ENCODE measurements at places on chromosomes 1 and 21.
A peak's percentile ranks its signal among the peaks of the same experiment; 100 is the strongest.

DNA sequence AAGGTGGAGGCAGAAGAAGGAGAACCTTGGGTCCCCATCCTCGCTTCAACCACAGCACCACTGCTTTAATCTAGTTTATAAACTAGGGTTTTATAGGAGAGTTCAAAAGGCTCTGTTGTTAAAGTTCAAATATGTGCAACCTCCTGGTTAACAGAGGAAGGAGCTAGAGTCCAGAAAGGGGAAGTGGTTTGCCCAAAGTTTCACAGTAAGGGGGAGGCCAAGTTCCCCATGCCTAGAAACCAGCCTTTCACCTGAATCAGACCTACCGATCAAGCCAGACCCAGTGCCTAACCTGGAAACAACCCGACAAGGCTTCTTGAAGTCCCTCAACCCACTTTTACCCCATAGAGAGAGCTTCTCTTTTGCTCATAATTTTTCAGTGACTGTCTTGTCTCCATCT lies 106.5 kb downstream of the PLPP3 start:
- DNase-seq, result peak; percentile 86

DNA sequence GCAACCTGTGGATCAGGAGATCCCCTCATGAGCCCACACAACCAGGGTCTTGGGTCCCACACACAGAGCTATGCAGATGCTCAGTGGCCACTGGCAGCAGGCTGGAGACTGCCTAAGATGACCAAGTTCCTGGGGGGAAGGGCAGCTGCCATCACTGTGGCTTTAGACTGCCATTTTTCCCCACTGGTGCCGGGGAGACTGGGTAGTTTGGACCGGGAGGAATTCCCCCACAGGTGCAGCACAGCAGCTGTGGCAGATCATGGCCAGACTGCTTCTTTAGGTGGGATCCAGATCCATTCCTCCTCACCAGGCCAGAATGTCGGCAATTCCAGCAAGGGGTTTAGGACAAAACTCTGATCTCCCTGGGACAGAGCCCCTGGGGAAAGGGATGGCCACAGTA lies 45.7 kb upstream of the HIVEP3 start:
- no peak for DNase-seq

DNA sequence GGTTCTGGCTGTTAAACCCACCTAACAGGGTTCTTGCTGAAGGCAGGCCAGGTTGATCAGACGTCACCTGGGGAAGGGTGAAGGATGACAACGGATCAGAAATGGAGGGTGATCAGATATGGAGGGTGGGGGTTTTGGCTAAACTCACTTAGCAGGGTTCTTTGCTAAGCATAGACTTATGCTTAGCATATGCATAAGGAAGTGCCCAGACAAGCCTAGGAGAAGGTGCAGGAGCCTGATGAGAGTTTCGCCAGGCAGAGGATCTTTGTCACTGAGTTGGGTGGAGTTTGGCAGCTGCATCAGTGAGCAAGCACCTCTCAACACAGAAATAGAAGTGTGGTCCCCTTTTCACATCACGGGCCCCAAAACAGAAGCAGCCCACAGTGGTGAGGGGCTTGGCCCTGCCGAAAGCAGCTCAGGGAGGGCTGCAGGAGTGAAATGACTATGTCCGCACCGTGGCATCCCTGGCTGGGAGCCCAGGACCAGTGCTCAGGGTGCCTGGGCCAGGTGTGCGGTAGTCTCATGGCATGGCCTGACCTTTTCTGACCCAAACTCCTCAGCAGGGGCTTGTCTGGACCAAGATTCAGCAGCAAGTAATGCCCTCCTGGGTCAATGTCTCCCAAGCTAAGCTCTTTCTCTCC lies 101.6 kb downstream of the AJAP1 start:
- DNase-seq, result no peak

GRCh38 chr1:85224734-85225623 lies 24.2 kb upstream of the SYDE2 start:
- no peak for DNase-seq

DNA sequence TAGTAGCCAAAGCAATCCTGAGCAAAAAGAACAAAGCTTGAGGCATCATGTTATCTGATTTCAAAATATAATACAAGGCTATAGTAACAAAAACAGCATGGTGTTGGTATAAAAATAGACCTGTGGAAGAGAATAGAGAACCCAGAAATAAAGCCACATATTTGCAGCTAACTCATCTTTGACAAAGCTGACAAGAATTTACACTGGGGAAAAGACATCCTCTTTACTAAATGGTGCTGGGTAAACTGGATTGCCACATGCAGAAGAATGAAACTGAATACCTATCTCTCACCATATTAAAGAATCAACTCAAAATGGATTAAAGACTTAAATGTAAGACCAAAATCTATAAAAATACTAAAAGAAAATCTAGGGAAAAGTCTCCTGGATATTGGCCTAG lies 59.5 kb upstream of the CD55 start:
- no peak for DNase-seq

- no peak for DNase-seq
These were observed 2.1 kb upstream of the A3GALT2 start for GRCh38 chr1:33322870-33323585.

- no peak for DNase-seq
These were observed 43.2 kb downstream of the HIVEP3 start for GRCh38 chr1:41875487-41875886.

- DNase-seq, result no peak
These were observed 49.2 kb downstream of the TUT4 start for GRCh38 chr1:52503706-52504105.

GRCh38 chr1:234069760-234070159 lies 165.3 kb downstream of the SLC35F3 start:
- no peak for DNase-seq

DNA sequence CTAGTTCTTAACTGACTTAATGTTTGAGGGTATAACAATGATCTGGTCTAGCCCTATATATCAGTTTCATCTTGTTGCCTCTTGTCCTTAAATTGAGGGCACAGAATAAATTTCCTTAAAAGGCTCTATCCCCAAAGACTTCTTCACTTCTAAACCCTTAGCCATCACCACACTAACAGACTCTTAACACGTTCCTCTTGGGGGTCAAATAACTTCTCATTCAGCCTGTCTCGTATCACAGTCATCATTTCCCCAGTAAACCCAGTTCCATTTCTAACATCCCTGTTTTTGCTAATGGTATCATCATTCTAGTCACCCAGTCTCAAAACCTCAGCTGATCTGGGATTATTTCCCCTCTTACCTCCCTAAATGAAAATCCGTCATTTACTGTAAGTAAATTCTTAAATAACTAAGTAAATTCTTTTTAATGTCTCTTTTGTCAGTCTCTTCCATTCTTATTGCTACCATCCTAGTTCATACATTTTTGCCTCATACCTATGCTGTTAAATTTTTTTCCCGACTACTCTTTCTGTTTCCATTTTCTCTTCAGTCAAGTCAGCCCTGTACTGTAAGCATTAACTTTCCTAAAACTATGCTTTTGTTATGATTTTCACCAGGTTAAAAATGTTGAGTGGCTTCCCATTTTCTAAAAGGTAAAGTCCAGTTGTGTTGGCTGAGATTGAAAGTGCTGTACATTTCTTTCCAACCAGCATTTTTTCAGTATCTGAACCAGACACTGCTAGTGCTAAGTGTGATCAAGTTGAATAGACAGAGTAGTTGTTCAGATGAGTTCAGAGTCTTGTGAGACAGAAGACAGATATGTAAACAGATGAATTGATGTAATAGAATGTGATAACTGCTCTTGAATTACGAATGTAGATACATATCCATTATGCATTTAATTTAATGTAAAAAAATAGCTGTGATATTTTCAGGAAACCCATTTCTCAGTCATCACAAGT lies 6.9 kb downstream of the CTTNBP2NL start:
- peak; percentile 14 for DNase-seq

DNA sequence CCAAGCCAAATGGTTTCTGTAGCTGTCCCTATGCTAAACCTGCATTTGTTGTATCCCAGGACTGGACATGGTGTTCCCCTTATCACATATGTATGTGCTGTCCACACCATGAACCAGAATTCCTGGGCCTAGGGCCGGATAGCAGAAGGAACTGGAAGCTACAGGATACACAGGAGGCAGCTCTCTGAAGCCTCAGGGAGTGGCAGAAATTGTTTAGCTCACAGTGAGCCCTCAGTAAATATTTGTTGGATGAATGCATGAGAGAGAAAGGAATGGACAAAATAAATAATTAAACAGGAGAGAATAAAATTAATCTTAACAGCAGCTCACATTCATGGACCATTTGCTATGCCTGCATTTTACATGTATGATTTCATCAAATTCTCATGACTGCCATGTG lies 2.1 kb downstream of the NIPAL3 start:
- no peak for DNase-seq

- DNase-seq, result no peak
These were observed 482.9 kb downstream of the PTBP2 start for GRCh38 chr1:97204468-97204867.

GRCh38 chr1:221708987-221709386 lies 32.9 kb downstream of the DUSP10 start:
- peak; percentile 75 for DNase-seq

DNA sequence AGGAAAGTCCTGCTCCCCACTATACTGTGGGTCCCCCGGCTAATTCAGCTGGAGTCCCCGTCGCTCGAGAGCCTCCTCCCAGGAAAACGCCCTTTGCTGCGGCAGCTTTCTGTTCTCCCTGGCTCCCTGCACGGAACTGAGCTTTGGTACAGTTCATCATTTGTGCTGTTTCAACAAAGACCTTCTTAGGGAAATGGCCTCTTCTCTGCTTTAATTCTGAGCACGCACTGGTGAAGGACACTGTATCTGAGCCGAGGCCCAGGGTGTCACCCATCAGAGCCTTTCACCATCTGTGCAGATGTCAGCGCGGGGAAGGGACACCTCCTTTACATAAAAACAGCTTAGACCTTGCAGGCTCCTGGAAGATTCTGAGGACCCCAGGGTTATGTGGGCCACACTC lies 13.5 kb upstream of the PEX10 start:
- no peak for DNase-seq

- DNase-seq, result no peak
These were observed 16.4 kb upstream of the F13B start for GRCh38 chr1:197083474-197083873.

- DNase-seq, result no peak
These were observed 102.0 kb downstream of the DIRAS3 start for GRCh38 chr1:67948151-67949080.

GRCh38 chr1:70980361-70980760 lies 67.3 kb downstream of the PTGER3 start:
- no peak for DNase-seq

DNA sequence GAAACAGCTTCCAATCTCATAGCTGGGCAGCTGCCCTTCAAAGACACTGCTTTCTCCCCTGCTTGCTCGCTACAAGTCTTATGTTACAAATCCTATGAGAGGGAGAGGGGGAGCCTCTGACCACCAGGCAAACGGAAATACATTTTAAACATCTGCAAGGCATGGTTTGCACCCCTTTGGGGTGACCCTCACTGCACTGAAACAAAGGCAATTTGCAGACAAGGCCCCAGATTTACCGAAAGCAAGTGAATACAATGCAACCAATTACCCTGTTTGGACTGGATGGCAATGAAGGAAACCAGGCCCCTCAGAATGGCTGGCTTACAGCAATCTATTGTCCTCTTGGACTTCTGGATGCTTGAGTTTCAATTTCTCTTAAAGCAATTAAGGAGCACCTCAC lies 11.8 kb upstream of the ATP13A2 start:
- DNase-seq, result no peak

DNA sequence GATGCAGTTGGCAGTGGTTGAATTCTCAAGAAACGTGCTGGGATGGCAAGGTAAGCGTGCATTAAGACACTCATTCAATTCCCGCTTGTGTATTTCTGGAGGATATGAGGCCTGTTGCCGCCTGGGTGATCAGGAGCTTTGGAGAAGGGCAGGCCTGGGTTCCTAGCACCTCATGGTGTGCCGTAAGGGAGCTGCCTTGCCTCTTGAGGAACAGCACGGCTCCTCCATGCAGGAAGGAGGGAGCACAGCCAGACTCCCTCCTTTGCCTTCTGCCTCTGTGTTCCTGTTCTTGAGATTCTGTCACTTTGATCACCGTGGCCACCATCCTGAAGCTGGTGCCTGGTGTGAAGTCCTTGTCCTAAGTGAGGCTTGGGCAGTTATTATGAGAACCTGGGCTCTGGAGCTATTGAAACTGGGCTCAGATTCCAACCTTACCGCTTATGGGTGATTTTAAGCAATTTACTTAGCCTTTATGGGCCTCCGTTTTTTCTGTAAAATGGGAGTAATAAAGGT lies 18.3 kb downstream of the SLFNL1 start:
- DNase-seq, result no peak

DNA sequence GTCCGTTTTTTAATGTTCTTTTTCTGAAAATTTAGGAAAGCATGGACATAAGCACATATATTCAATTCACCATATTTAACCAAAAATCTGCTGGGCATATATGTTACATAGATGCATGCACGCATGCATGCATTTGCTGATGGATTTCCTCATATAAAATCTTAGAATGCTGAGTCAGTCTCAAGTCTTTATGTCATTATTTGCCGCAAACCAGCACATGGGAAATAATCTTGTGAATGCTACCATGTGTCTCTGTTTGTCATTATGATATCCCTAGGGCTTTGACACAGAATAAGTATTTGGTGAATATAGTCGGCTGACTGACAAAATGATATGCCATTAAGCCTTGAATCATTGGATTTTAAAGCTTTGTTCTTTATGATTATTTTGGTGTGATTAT lies 776.5 kb downstream of the KCNT2 start:
- no peak for DNase-seq

- DNase-seq, result no peak
These were observed 32.8 kb upstream of the ZNF281 start for GRCh38 chr1:200442537-200443156.

GRCh38 chr1:82446955-82447354 lies 646.2 kb downstream of the ADGRL2 start:
- no peak for DNase-seq

DNA sequence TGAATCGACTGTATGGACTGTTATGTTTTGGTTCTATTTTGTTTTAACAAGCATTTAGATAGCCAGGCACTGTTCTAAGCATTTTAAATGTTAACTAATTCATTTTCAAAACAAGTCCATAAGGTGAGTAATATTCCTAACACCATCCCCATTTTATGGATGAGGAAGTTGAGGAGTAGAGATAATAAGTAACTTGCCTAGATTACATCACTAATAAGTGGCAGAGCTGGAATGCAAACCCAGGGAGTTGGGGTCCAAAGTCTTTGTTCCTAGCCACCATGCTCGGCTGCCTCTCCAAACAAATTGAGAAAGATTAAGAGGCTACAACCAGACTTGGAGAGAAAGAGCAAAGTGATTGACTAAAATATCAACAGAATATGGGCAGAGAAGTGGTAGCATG lies 12.6 kb upstream of the LEPR start:
- no peak for DNase-seq

DNA sequence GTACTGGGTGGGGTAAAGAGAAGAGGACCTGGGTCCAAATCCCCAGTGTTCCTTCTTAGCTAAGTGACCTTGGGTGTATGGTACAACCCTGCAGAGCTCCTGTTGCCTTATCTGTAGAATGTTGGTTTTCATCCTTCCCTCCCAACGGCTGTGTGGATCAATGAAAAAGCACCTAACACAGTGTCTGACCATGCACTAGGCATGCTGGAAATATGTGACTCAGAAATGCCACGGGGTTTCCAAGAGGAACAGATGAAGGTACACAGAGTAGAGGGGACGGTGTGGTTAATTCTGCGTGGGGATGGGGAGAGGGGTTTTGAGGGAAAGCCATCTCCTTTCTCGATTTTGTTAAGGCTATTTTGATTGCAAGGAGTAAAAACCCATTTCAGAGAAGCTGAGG lies 8.6 kb downstream of the NIPAL3 start:
- DNase-seq, result no peak
